A549 treated with dexamethasone at 1 μM for 4 hours (cell line): ENCODE measurements at places on chromosomes 16 and 17. TPM values are rescaled to one million over a fixed set of nuclear protein-coding genes. Genes with fewer than 3 reads are reported as not detected.

The CCNF gene
- 16.9 to 25.5 TPM (median 24.8 TPM) in 5 replicates for total RNA-seq

The FBXW10 gene
- 1.0 to 1.4 TPM (median 1.2 TPM) in 5 replicates for total RNA-seq

The DECR2 gene
- total RNA-seq: 21.2 to 29.7 TPM (median 26.3 TPM) in 5 replicates

The MEOX1 gene
- not detected in 5 replicates for total RNA-seq

The KRT24 gene
- not detected in 5 replicates for total RNA-seq

The KCNH6 gene
- total RNA-seq: 0.02 to 0.06 TPM (median 0.05 TPM) in 3 of 5 replicates, not detected in the others

The TAF1C gene
- 16.2 to 30.6 TPM (median 27.2 TPM) in 5 replicates for total RNA-seq

The MYH1 gene
- not detected in 5 replicates for total RNA-seq

The CALB2 gene
- total RNA-seq: 3.8 to 6.3 TPM (median 5.3 TPM) in 5 replicates

The RNF43 gene
- total RNA-seq: 0.20 to 0.86 TPM (median 0.40 TPM) in 5 replicates

The TMC8 gene
- 0.14 to 0.45 TPM (median 0.18 TPM) in 5 replicates for total RNA-seq

The KRT23 gene
- total RNA-seq: 0.07 to 0.18 TPM (median 0.08 TPM) in 5 replicates

The EVI2B gene
- 0.07 to 0.13 TPM (median 0.09 TPM) in 3 of 5 replicates, not detected in the others for total RNA-seq

The AOC3 gene
- total RNA-seq: 0.86 to 2.0 TPM (median 1.1 TPM) in 5 replicates

The CNGB1 gene
- 0.06 to 0.12 TPM (median 0.09 TPM) in 5 replicates for total RNA-seq

The KRTAP4-6 gene
- total RNA-seq: not detected in 5 replicates

The KCNJ12 gene
- total RNA-seq: 1.5 to 2.1 TPM (median 1.9 TPM) in 5 replicates

The SLC25A10 gene
- 25.4 to 45.1 TPM (median 41.3 TPM) in 5 replicates for total RNA-seq

The CSNK2A2 gene
- 60.6 to 70.8 TPM (median 65.1 TPM) in 5 replicates for total RNA-seq

The ZFP90 gene
- 6.9 to 10.9 TPM (median 10.1 TPM) in 5 replicates for total RNA-seq

The CCDC47 gene
- 104 to 121 TPM (median 118 TPM) in 5 replicates for total RNA-seq

The DYNLRB2 gene
- total RNA-seq: 0.27 TPM in 1 of 5 replicates, not detected in the others

The TNP2 gene
- not detected in 5 replicates for total RNA-seq

The KRT33B gene
- not detected in 5 replicates for total RNA-seq

The ZNF48 gene
- 11.5 to 13.9 TPM (median 13.3 TPM) in 5 replicates for total RNA-seq

The TBC1D3H gene
- total RNA-seq: not detected in 5 replicates

The SPNS3 gene
- total RNA-seq: 0.09 to 0.12 TPM in 2 of 5 replicates, not detected in the others

The BLTP2 gene
- total RNA-seq: 58.8 to 74.2 TPM (median 69.1 TPM) in 5 replicates

The NPB gene
- total RNA-seq: 0.34 to 0.63 TPM (median 0.62 TPM) in 5 replicates

The GAST gene
- total RNA-seq: 0.22 to 0.50 TPM in 2 of 5 replicates, not detected in the others
